ENCODE measurements at places on chromosomes 11 and 22. TPM values are rescaled to one million over a fixed set of nuclear protein-coding genes. Genes with fewer than 3 reads are reported as not detected.

FLRT1 gene
- 0.46 TPM for polyA plus RNA-seq

MUC2 gene
- polyA plus RNA-seq, result not detected

CEP126 gene
- 0.26 TPM for polyA plus RNA-seq

MRGPRF gene
- polyA plus RNA-seq, result 4.2 TPM

DUSP8 gene
- 10.9 TPM for polyA plus RNA-seq

POU2AF2 gene
- not detected for polyA plus RNA-seq

RIMBP3C gene
- polyA plus RNA-seq, result not detected

MS4A6E gene
- polyA plus RNA-seq, result not detected

CNGA4 gene
- 0.11 TPM for polyA plus RNA-seq

PHLDA2 gene
- 9.2 TPM for polyA plus RNA-seq

GSTT2B gene
- polyA plus RNA-seq, result 6.6 TPM

MISFA gene
- 11.1 TPM for polyA plus RNA-seq

DNA sequence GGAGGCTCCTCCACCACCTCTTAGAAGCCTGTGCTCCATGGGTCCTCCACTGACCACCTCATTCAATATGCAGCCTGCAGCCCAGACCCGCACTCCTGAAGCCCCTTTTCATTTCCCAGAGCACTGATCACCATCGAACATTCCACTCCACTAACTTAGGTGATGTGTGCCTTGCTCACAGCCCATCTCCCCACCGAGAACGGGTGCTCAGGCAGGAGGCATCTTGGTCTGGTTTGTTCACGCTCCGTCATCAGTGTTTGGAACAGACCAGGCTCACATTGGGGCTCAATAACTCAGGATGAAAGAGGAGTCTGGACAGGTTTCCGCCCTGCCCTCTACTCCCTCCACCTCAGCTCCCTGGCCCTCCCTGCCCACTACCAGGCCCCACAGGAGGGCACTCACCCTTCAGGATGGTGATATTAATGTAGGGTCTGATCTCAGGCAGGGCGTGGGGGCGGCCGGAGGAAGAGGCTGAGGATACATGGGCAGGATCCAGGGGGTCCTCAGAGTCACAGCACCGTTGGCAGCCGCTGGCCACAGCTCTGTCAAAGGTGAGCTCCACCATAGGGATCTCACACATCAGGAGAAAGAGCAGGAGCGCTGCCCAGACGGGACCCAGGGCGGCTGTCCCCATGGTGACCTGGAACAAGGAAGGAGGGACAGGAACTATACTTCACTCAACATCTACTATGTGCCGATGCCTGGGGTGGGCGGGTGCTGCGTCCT lies 3.1 kb downstream of the C1QTNF6 start:
- no peak for DNase-seq

GRCh38 chr11:112724496-112724790 lies 236.8 kb upstream of the NCAM1 start:
- DNase-seq, result no peak

DNA sequence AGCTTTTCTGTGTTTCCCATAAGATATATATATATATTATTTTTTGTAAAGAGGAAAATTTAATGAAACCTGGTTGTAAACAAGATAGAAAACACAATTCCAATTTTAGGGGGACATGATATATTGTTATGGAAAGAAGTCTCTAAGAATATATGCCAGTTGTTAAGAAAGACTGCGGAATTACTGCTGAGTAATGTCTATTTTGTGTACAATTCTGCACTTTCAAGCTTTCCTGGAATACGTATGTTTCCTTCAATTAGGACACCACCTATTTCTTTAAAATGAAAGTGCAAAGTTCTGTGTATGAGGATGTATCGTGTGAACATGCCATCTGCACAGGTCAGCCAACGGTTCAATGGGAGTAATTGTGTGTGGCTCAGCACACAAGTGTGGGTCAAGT lies 760.2 kb downstream of the BRD1 start:
- DNase-seq, result no peak

- no peak for DNase-seq
These were observed 16.8 kb upstream of the MSANTD2 start for GRCh38 chr11:124817036-124817435.

- DNase-seq, result no peak
These were observed 327.4 kb upstream of the SYN3 start for GRCh38 chr22:33385611-33386010.

DNA sequence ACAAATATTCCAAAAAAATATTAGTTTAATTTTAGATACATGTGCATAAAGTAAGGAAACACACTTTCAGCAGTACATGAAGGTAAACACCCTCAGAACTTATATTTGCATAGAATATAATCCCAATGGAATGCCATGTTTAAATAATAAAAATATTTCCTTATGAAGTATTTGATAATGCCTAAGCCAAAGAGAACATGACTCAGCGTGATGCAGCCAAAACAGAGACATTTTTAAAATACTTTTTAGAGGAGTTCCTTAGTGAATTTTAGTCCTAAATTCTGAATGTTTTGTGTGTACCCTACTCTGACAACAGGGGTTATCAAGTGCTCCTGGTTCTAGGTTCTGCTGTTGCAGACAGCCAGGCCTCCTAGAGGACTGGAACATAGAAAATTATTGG lies 39.1 kb upstream of the POU2AF2 start:
- DNase-seq, result no peak

DNA sequence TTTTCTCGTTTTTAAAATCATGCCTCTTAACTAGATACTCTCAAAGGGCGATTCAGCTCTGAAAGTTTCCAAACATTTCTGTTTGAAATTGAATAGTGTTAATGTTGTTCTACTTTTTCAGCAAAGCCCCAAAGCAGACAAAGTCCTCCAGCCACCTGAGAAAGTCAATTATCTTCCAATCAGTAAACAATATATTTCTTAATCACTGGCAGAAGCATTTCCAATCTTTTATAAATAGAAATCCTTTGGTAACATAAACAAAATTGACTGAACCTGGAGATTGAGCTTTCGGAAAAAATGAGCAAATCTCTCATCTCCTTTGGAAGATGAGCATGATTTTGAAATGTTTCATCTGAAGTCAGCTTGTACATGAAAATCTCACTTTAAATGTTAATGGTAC lies 84.4 kb upstream of the FIBIN start:
- DNase-seq, result no peak

DNA sequence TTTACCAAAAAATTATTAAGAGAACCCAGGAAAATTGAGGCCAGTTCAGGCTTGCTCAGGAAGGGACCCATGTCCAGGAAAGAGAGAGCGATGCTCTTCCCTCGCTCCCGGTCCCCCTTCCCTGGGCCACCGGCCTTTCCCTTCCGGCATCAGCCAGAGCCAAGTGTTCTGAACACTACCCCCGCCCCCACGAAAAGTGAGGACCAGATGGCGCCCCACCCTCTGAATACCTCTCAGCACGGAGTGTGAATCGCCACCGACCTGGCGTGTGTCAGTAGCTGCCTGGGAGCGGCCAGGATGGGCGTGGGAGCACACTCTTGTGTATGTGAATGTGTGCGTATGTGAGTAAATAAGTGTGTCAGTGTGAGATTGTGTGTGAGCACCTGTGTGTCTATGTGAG lies 20.2 kb downstream of the RPS6KA4 start:
- no peak for DNase-seq

GRCh38 chr11:19403196-19403895 lies 162.6 kb upstream of the E2F8 start:
- no peak for DNase-seq

DNA sequence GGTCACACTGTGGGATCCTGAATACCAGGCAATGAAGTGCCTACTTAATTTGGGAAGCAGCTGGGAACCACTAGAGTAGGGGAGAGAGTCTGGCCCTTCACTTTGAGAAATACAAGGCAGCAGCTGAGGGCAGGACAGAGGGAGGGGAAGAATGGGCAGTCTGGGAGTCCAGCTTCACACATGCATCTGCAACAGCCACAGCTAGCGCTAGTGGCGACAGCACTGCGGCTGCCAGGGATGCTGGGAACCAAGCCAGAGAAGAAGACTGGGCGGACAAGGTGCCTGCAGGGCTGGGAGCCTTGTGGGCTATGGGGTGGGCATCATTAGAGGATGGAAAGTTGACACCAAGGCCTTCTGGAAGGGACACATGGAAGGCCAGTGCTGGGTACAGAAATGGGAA lies 15.8 kb downstream of the SCUBE2 start:
- DNase-seq, result no peak

DNA sequence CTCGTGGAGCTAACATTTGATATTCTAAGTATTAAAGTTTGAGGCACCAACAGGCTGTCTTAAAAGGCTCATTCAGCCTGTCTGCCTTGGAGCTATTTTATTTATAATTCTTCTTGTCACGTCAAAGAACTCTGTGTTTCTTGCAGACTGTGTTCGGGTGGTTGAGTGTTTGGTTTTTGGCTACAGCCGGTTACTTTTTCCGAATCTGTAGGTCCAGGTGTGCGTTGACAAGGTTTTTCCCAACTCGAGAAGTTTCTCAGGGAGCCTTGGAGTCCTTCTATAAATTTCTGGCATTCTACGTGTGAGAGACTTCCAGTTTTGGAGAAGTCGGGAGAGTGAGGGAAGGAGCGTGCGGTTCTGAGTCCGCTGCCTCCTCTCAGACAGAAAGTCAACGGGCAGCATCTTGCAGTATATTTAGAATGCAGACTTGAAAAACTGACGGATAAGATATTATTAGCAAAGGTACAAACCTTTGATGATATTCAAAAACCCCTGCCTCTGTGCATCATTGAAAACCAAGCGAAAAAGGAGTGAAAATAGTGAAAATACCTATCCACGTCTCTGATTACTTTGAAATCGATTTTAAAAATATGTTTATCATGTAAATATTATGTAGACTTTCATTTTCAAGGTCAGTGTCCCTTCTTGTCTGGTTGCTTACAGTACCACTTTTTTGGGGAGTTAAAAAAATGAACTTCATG lies 85.2 kb upstream of the PPARA start:
- no peak for DNase-seq

- no peak for DNase-seq
These were observed 235.0 kb downstream of the MIAT start for GRCh38 chr22:26892166-26893041.

GRCh38 chr11:32259641-32260081 lies 168.8 kb downstream of the RCN1 start:
- no peak for DNase-seq

DNA sequence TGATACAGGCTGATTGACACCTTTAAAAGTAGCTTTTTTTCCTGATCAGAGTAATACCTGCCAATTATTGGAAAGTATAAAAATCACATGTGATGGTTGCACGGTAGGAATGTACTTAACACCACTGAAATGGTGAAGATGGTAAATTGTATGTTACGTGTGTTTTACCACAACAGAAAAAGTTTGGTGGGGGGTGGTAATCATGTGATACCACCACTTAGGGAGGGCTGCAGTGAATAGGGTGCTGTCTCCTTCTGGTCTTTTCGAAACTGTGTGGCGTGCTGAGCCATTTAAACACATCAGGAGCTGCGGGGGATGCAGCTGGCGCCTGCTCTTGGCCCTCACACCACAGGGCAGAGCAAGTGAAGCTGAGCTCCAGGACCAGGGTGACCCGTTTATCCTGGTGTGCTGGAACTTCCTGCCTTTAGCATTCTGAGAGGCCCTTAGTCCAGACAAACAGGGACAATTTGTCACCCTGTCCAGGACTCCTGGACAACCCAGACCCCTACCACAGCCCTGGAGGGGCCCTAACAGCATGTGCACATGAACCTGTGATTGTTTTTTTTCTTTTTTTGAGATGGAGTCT lies 2.6 kb downstream of the SYNGR1 start:
- DNase-seq, result peak; percentile 20

- DNase-seq, result no peak
These were observed 25.1 kb downstream of the RTN4RL2 start for GRCh38 chr11:57485217-57485990.

DNA sequence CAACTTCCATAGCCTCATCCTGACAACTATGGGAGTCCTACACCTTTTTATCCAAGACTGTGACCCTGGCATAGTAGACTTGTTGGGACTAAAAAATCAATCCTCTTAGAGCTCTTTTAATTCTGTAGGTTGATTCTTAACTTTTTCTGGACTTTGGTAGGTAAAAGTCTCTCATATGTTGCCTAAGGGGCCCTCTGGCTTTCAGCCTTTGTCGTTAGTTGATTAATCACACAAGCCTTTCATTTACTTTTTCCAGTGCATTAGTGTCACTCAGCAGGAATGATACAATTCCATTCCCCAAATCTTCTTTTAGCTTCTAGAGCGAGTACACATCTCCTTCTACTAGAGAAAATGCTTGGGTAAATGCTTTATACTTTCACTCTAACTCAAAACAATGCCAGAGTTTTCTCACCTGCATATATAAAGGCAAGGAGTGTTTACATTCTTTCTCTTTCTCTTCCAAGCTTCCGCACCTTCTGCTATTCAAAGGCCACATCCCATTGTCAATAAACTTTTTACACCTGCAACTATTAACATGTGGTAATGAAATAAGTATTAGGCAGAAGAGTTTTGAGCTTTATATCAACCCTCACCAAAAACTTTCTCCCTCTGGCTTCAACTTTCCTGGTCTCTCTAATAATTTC lies 516.6 kb downstream of the FAM181B start:
- no peak for DNase-seq

- no peak for DNase-seq
These were observed 78.0 kb downstream of the TSPAN18 start for GRCh38 chr11:44804449-44805437.

DNA sequence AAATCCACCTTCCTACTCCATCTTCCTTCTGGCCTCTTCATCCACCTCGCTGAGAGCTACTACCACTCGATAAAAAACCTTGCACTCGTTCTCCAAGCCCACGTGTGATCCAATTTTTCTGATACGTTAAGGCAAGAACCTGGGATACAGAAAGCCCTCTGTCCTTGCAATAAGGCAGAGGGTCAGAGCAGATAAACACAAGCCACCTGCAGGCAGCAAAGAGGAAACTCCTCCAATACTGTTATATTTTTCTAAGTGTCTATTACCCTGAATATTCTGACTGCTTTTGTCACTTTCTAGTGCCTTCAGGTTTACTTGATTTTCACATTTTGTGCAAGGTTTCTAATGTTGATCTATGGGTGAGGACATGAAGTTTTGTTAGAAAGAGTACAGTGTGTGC lies 26.6 kb downstream of the TRIM5 start:
- DNase-seq, result no peak

DNA sequence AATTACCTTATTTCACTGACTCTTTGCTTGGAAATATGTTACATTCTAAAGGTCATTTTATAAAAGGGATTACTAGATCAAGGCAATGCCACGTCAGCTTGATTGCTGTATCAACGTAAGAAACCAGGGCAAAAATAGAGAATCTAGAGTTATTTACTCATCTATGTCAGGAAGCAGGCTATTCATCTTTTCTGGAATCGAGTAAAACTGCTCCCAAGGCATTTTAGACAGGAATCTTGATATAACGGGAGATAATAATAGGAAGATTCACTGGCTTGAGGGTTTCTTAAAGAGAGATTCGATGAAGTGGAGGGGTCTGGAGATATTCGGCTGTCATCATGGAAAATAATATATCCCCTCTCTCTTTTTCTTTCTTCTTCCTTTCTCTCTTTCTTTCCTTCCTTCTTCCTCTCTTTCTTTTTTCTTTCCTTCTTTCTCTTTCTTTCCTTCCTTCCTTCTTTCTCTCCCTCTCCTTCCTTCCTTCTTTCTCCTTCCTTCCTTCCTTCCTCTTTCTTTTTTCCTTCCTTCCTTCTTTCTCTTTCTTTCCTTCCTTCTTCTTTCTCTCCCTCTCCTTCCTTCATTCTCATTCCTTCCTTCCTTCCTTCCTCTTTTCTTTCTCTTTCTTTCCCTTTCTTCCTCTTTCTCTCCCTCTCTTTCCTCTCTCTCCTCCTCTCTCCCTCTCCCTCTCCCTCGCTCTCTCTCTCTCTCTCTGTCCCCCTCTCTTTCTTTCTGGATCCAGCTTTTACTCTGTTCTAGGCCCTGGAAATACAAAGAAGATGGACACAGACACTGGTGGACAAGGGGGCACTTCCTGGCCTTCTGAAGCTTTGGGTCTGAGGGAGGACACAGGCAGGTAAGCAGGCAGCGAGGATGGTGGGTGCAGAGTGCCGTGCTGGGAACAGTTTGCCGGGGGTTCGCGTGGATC lies 18.1 kb upstream of the RASD2 start:
- DNase-seq, result no peak

GRCh38 chr22:39800790-39801520 lies 92.6 kb downstream of the ENTHD1 start:
- DNase-seq, result no peak
